ENCODE measurements at places on chromosomes 3 and 15. TPM values are rescaled to one million over a fixed set of nuclear protein-coding genes. Genes with fewer than 3 reads are reported as not detected.

CD276 gene
- total RNA-seq = 87.3 TPM

DUOXA2 gene
- total RNA-seq = not detected

CHRFAM7A gene
- 4.3 TPM for total RNA-seq

RTP4 gene
- not detected for total RNA-seq

EIF4A2 gene
- 315 TPM for total RNA-seq

ROPN1 gene
- not detected for total RNA-seq

CCDC39 gene
- not detected for total RNA-seq

BTLA gene
- total RNA-seq = not detected

GRCh38 chr3:15220661-15221060 is 14.6 kb downstream of the CAPN7 start:
- H3K27ac ChIP-seq = no peak overlapping the region
- DNase-seq = no peak
- no peaks in the 10 kb centered on the region for H3K27me3 ChIP-seq
- no peaks in the 10 kb centered on the region for H3K4me1 ChIP-seq
- peaks cover 45% of the 10 kb centered on the region for H3K36me3 ChIP-seq

- no peaks in the 10 kb centered on the region for H3K4me1 ChIP-seq
- no peak overlapping the region for H3K4me3 ChIP-seq
- DNase-seq = no peak
- H3K27me3 ChIP-seq = no peaks in the 10 kb centered on the region
Observed at GRCh38 chr3:103991-104390, 92.6 kb upstream of the CHL1 start.

- H3K27me3 ChIP-seq = no peaks in the 10 kb centered on the region
- no peaks in the 10 kb centered on the region for H3K36me3 ChIP-seq
- no peak overlapping the region for H3K27ac ChIP-seq
- no peak for DNase-seq
Observed at GRCh38 chr3:121274411-121274810, 271.4 kb downstream of the POLQ start.

GRCh38 chr15:67397139-67397538 is 123.8 kb upstream of the C15orf61 start:
- no peaks in the 10 kb centered on the region for H3K27me3 ChIP-seq
- H3K27ac ChIP-seq = no peak overlapping the region
- H3K4me3 ChIP-seq = no peak overlapping the region
- H3K36me3 ChIP-seq = no peaks in the 10 kb centered on the region
- H3K4me1 ChIP-seq = no peaks in the 10 kb centered on the region

GRCh38 chr3:197713477-197713822 is 23.3 kb downstream of the RUBCN start:
- peaks cover 10% of the 10 kb centered on the region for H3K4me1 ChIP-seq
- H3K27me3 ChIP-seq = no peaks in the 10 kb centered on the region
- no peak overlapping the region for H3K4me3 ChIP-seq
- DNase-seq = no peak
- no peak overlapping the region for H3K27ac ChIP-seq
- 0 out of 2 replicates have a peak, but pooled peaks cover 4% of the 10 kb centered on the region for H3K36me3 ChIP-seq

DNA sequence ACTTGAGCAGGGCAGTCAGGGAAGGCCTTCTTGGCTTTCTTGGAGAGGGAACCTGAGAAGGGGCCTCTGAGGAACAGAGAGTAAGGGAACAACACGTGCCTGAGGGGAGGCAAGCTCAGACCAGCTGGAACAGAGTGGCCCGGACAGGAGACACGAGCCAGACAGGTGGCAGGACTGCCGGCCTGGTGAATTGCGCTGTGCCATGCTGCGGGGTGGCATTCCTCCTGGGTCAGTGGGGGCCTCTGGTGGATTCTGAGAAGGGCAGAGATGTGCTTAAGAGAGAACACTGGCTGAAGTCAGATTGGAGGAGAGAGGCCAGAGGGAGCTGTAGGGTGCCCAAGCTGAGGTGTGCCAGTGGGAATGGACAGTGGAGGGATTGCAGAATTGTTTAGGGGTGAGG is 4.9 kb downstream of the CHAC1 start:
- H3K4me3 ChIP-seq = no peak overlapping the region
- no peaks in the 10 kb centered on the region for H3K27me3 ChIP-seq
- H3K4me1 ChIP-seq = peaks cover 5% of the 10 kb centered on the region
- no peaks in the 10 kb centered on the region for H3K36me3 ChIP-seq

GRCh38 chr15:69562116-69562515 is 109.5 kb downstream of the RPLP1 start:
- H3K36me3 ChIP-seq = no peaks in the 10 kb centered on the region
- no peaks in the 10 kb centered on the region for H3K27me3 ChIP-seq
- H3K27ac ChIP-seq = no peak overlapping the region
- no peak for DNase-seq
- H3K4me3 ChIP-seq = no peak overlapping the region
- H3K4me1 ChIP-seq = peaks cover 44% of the 10 kb centered on the region

- no peaks in the 10 kb centered on the region for H3K36me3 ChIP-seq
- H3K27me3 ChIP-seq = no peaks in the 10 kb centered on the region
- H3K4me3 ChIP-seq = no peak overlapping the region
- H3K27ac ChIP-seq = no peak overlapping the region
- no peak for DNase-seq
Observed at GRCh38 chr3:71714595-71714994, 10.6 kb downstream of the EIF4E3 start.

- H3K4me3 ChIP-seq = no peak overlapping the region
- no peaks in the 10 kb centered on the region for H3K36me3 ChIP-seq
- no peak overlapping the region for H3K27ac ChIP-seq
- no peaks in the 10 kb centered on the region for H3K27me3 ChIP-seq
- DNase-seq = no peak
- H3K4me1 ChIP-seq = no peaks in the 10 kb centered on the region
Observed at GRCh38 chr3:32978331-32978730, 26.9 kb downstream of the CCR4 start.

GRCh38 chr3:103189941-103190340 is 755.1 kb downstream of the ZPLD1 start:
- H3K36me3 ChIP-seq = no peaks in the 10 kb centered on the region
- DNase-seq = no peak
- H3K27ac ChIP-seq = no peak overlapping the region
- no peaks in the 10 kb centered on the region for H3K27me3 ChIP-seq

DNA sequence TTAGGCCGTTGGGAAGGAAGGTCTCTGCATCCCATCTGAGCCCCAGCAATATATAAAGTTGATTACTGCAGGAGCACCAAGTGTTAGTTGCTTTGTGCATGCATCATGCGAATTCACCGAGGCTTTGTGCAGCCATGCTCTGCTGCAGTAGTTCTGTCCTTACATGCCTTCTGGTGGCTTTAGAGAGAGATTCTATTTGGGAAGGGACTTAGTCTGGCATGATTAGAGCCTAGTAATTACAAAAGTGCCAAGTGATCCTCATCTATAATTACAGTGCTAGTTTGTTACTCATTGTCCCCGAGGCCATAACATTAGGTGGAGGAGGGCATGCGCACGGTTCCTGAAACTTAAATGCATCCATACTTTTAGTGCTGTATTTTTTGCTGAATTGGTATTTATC is 353.6 kb downstream of the CNTN4 start:
- H3K4me1 ChIP-seq = no peaks in the 10 kb centered on the region
- no peak for DNase-seq
- no peak overlapping the region for H3K27ac ChIP-seq
- H3K4me3 ChIP-seq = no peak overlapping the region

GRCh38 chr3:69214241-69214640 is 91.8 kb upstream of the LMOD3 start:
- H3K27ac ChIP-seq = no peak overlapping the region
- H3K4me1 ChIP-seq = no peaks in the 10 kb centered on the region
- H3K4me3 ChIP-seq = no peak overlapping the region
- no peaks in the 10 kb centered on the region for H3K36me3 ChIP-seq
- no peak for DNase-seq

Data from SJCRH30 (cell line).